ENCODE measurements at places on chromosomes 3 and 15.

DNA sequence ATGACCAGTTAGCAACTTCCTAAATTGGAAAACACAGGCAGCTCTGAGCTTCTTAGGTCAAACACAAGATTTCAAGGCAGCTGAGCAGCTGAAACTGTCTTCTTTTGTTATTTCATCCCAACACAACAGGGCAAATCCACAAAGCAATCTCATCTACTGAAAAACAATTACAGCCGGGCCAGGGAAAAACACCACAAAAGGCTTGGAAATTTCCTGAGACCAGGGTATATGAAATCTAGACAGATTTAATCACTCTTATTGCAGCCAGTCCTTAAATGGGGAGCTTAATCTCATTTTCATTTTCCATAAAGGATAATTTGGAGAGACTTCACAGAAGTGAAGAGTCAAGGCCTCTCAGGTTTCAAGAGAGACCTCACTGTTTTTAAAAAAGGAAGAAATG lies 181.8 kb downstream of the SSR3 start:
- DNase-seq: no peak

- no peak for DNase-seq
Observed at GRCh38 chr3:168425936-168426595, 330.3 kb upstream of the GOLIM4 start.

DNA sequence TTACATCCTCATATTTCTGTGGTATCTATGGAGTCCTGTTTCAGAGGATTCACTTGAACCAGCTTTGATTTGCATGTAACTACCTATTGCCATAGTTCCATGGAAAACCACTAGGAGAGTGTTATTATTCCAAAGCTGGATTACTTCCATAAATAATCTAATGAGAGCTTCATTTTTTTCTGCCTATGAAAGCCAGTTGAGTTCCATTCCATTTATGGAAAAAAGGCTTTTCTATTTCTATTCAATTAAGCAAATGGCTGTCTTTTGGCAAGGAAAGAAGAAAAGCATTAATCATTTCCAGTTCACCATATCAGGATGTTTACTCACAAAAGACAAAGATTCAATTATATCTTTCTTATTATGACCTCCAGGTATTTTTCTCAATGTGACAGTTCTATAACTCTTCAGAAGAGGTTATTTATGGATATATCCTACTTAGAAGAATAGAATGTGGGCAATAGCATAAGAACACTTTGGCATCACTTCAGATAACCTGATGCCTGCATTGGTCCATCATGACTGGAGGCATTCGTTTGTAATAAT lies 259.9 kb upstream of the ZPLD1 start:
- no peak for DNase-seq

DNA sequence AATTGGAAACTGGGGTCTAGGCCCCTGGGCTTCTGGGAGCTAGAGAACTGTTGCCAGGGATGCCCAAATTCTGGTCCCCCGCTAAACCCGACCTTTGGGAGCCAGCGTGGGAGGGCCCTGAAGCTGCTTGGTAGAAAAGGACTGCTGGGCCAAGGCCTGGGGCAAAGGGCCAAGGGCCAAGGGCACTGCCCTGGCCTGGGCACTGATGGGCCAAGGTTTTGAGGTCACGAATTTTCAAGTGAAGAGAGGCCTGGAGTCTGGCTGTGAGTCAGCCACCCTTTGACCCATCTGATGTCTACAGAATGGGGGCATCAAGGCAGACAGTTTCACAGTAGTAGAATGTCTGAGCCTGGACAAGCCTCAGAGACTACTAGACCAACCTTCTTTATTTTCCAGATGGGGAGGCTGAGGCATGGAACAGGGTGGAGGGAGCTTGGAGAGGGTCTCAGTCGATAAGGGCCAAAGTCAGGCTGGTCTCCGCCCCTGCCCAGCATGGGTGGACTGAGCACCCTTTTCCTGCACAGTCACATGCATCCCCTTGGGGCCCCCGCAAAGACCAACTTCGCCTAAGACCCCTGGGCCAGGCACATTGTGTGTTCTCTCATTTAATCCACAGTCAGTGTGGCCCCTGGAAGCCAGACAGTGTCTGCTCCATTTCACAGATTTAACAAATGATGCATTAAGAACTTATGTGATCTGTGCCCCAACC lies 66.3 kb downstream of the ATP2B2 start:
- DNase-seq: no peak

DNA sequence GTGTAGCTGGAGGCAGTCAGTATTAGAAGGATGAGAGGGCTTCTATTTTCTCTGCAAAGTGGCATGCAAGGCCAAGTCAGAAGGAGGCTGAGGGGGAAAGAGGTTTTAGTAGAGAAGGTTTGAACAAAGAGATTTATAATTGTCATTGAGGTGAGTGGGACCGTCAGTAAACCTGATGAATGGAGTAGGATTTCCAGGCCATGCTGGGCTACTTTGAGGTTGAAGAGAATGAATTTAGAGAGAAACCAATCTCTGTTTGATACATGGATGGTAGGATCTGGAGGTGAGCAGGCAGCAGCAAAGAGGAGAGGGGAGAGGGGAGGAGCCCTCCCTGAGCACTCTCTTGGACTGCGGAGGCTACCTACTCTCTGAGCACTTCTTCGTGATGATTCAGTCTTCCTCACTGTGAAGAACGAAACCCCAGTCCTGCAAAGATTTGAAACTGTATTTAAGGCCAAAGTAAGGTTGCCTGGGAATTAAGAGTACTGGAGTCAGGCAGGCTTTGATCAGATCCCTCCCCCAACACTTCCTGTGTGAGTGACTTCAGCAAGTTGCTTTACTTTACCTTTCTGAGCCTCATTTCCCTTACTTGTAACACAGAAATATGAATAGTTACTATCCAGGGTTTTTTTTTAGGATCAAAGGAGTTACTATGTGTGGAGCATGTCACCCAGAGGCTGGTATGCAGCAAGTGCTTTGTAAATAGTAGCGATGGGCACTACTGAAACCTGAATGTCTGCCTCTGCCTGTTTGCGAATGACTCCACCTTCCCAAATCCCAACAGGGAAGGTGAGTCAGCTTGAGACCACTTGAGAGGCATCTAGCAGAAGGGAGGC lies 75.8 kb downstream of the RPL39L start:
- DNase-seq: no peak

DNA sequence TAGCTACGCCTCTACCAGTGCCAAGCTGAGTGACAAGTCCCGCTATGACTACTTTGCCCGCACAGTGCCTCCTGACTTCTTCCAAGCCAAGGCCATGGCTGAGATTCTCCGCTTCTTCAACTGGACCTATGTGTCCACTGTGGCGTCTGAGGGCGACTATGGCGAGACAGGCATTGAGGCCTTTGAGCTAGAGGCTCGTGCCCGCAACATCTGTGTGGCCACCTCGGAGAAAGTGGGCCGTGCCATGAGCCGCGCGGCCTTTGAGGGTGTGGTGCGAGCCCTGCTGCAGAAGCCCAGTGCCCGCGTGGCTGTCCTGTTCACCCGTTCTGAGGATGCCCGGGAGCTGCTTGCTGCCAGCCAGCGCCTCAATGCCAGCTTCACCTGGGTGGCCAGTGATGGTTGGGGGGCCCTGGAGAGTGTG lies 5.7 kb downstream of the GRM2 start:
- DNase-seq: no peak

DNA sequence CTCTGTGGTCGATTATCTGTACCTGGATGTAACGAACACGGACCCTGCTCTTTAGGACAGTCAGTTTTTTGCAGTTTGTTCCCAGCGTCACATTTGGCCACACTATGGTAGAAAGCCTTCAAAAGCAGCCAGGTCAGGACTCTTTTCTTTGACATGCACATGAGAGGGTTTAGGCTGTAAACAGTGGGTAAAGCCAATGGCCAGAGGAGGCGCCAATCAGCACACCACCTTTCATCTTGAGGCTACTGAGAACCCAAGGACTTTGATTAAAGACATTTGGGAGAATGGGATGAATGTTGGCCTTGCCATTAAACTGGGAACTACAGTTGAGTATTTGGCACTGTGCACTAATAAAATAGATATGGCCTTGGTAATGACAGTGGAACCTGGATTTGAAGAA lies 225.9 kb downstream of the OXSM start:
- DNase-seq: no peak

- DNase-seq: no peak
Observed at GRCh38 chr3:8606701-8607231, 37.8 kb downstream of the SSUH2 start.

DNA sequence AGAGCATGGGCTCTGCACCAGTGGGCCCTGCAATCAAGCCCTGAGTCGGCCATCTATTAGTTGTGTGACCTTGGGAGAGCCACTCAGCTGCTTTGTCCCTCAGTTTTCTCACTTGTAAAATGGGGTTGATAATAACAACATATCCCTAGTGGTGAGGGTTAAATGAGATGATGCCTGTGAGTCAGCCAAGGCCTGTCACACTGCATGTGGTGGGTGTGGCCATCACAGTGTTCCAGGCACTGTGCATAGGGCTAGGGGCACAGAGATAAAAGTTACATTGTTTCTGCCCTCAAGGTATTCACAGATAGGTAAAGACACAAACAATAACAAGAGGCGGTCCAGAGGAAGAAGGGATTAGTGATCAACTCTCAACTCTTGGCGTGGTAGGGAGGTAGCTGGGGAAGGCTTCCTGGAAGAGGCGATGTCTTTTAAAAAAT lies 19.5 kb downstream of the SMAD6 start:
- DNase-seq: no peak

DNA sequence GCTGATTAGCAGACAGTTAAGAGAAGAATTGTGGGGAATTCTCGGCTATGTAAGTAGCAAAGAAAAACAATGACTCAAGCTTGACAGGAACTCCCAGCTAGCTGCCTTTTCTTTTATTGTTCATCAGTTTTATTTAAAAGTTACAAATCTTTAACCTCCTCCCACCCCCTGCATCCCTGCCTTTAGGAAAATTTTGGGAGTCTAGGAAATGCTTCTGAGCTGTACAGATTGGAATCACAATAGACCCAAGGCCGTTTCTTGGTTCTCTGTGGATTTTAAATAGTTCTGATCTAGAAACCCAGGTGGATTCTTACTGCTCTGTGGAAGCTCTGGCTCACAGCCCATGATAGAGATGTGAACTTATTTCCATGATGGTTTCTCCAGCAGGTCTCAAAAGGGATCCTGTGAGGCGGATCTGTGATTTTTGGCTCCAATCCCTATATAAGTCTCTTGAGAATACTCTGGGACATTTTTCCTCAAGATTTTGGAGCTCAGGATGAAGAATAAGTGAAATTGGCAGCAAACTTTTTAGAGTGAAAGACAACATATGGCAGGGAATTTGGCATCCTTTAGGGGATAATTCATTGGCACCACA lies 312.3 kb downstream of the EPHA3 start:
- DNase-seq: no peak

- DNase-seq: no peak
Observed at GRCh38 chr3:14137445-14137844, 12.6 kb downstream of the TMEM43 start.

GRCh38 chr15:62068071-62068809 lies 1.5 kb downstream of the C2CD4A start:
- DNase-seq: no peak

- DNase-seq: no peak
Observed at GRCh38 chr3:64647825-64648224, 40.0 kb downstream of the ADAMTS9 start.

DNA sequence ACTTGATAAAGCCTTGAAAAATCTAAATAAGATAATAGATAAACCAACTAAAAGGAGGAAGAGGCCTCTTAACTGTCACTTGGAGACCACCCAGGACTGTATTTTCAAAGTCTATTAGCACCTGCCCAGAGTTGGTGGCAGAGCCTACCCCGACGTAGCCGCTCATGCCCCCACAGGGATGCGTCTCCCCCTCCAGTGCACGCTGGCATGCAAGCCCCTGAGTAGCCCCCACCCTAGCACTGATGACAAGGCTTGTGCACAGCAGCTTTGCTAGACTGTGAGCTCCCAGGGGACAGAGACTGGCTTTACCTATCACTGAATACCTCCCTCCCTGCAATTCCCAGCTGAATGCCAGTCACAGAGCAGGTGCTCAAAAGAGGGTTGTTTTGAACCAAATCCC lies 54.1 kb upstream of the HES1 start:
- DNase-seq: no peak

DNA sequence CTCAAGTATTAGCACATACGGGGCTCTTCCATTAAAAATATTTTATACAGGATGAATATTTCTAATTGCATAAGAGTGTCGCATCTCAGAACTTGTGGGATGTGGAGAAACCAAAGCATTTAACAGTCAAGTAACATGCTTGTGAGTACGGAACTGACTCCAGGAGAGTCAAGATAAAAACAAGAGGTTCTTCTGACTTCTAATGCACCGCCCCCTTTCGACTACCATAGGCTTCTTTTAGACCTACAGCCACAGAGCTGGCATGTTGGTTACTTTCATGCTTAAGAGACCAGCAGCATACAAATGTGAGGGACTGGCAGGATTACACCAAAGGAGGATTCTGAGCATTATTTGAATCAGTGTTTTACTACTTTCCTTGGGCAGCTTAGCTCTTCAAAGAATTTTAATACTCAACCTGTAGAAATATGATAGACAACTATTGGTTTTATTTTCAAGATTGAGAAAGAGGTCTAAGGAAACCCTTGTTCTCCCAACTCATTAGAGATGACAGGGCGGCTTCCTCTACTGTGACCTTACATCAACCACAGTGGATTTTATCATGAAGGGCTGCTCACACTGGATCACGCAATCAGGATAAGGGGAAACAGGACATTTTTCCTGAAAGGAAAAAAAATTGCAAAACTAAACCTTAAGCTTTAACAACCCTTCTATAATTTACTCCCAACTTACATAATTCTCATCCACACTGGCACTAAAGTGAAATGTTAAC lies 14.0 kb downstream of the ETV5 start:
- no peak for DNase-seq

- DNase-seq: no peak
Observed at GRCh38 chr3:143643905-143644304, 204.4 kb downstream of the SLC9A9 start.

- no peak for DNase-seq
Observed at GRCh38 chr3:24258727-24259600, 235.7 kb downstream of the THRB start.

GRCh38 chr3:11668243-11669235 lies 24.8 kb upstream of the VGLL4 start:
- no peak for DNase-seq

DNA sequence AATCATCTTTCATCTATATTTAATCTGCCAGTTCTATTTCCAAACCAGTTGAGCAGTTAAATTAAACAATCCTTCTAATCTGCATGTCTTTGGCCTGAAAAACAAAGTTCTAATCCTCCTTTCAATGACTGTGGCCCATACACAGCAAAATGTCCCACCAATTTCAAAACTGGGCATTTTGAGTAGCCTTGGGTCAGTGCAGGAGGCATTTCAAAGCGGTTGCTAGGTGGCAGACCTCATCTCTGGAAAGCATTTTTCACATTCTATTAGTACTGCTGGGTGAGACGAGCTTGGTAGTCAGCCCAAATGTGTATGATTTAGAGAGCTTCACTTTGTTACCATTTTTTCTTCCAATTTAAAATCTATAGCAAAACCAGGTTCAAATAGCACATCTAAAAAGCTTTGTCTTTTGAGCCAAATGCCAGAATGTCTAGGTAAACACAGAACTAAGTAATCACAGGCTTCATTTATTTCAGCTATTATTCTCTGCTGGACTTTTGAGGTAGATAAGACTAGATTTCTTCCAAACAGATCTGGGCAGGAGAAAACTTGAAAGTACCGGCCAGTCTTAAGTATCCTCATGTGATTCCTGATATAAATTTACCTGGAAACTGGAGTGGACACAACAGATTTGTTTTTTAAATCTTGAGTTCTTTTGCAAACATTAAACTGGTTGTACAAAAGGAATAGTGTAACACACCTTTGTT lies 8.9 kb upstream of the ARHGEF26 start:
- DNase-seq: no peak
